H54 (cell line): ENCODE measurements at places on chromosomes 6 and 20.

- no peak for DNase-seq
Observed at GRCh38 chr6:53378208-53378607, 29.5 kb upstream of the ELOVL5 start.

DNA sequence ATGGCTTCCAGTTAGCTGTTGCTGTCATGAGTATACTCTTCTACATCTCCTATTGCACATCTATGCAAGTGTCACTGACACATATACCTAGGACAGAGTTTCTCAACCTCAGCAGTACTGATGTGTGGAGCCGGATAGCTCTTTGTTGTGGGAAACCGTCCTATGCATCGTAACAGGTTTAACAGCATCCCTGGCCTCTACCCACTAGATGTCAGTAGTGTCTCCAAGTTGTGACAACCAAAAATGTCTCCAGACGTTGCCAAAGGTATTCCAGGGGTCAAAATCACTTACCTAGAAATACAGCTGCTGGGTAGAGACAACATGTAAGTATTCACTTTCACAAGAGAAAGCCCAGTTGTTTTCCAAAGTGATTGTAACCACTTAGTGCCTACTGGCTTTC, 637.6 kb downstream of the RNF144B start:
- DNase-seq = no peak

DNA sequence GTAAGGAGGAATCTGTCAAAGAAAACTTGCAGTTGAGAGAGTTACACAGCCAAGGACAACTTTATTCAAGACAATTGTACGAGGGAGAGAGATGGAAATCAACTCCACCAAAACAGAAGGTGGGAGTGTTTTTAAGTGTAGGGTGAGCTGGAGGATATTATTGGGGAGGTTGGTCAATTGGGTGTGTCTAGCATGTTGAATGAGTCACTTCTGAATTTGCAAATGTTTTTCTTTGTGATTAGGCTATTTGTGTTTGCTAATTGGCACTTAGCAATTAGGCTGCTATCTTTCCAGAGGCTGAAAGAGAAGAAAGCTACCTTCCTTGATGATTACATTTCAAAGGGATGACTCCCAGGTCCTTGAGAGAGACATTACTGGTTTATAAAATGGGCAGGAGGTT, 441.1 kb downstream of the MEI4 start:
- no peak for DNase-seq

DNA sequence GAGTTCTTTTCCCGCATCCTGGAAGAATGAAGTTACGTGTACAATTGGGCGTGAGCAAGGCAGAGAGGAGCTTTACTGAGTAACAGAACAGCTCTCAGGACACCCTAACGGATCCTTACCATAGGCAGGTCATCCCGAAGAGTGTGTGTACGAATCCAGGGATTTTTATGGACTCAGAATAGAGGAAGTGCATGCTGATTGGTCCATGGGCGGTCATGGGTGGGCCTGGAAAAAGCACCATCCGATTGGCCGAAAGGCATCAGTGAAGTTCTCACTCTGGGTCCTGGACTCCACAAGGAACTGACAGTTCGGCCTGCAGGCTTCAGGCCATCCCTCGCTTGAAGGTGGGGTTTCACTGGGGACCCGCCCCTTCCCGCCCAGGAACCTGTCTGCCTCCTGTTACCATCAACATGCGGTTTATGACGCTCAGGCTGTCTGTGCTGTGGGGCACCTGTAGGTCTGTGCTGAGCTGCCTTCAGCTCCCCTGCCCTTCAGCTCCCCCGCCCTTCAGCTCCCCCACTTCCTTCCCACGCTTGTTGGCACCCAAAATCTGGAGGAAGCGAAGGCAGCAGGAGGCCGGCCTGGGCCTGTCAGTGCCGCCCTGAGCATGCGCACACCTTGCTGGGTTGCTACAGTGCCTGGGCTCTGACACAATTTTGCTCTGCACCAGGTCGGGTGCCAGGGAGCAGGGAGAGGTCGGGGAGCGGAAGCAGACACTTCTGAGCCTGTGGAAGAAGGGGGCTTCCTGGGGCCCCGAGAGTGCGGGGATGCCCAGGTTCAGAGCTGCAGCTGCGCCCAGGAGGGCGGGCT, 57.9 kb upstream of the MANEA start:
- DNase-seq = peak; percentile 3

DNA sequence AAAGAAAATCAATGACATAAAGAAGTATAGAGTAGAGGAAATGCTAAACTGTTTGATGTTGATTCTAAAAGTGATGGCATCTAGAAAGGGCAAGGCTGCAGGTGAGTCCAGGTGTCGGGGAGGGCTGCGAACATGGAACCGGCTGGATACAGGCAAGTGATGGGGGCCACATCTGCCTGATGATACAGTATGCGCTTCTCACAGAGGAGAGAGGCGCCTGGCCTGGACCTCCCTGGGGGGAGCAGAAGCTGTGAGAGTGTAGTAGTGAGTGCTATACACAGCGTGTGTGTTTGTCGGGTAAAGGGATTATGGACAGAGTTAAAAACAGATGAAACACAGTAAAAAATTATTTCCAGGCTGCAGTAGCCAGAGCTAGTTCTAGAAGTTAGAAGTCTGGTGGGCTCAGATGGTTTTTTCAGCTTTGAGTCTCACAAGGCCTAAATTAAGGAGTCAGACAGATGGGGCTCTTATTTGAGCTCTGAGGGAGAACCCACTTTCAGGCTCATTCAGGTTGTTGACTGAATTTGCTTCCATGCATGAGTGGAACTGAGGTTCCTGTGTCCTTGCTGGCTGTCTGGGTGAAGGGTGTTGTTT, 195.8 kb upstream of the ARG1 start:
- DNase-seq = no peak

- DNase-seq = no peak
Observed at GRCh38 chr20:9838378-9839295, at the start of gene PAK5. Gene PAK5 (minus strand): TSS chr20:9839076. CDS start chr20:9644328, 194,748 bp downstream.

GRCh38 chr20:59518881-59519706, 85.2 kb upstream of the PHACTR3 start:
- peak; percentile 72 for DNase-seq

DNA sequence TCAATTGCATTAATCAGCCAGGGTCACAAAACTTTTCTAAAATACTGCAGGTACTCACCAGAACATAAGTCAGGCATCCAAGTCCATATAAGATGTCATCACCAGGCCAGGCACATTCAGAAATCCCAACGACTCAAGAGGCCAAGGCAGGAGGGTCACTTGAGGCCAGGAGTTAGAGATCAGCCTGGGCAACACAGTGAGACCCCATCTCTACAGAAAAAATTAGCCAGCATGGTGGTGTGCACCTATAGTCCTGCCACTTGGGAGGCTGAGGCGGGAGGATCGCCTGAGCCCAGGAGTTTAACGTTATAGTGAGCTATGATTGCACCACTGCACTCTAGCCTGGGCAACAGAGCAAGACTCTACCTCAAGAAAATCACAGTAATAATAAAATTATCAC, 278.4 kb upstream of the PLN start:
- no peak for DNase-seq

DNA sequence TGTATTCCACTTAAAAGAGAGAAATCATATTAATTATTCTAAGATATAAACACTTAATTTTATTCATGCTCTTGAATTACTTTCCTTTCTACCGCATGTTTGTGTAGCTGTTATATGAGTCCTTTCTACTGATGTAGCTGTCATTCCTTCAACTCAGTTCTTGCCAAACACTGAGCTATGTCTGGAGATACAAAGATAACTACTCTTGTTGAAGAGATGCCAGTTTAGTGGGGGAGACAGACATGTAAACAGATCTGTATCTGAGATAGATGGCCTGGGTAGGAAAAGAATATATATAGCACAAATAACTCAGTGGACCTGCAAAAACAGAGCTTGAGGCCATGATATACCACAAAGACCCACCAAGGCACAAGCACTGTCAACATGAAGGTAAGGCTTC, 157.3 kb downstream of the BTBD9 start:
- DNase-seq = no peak

DNA sequence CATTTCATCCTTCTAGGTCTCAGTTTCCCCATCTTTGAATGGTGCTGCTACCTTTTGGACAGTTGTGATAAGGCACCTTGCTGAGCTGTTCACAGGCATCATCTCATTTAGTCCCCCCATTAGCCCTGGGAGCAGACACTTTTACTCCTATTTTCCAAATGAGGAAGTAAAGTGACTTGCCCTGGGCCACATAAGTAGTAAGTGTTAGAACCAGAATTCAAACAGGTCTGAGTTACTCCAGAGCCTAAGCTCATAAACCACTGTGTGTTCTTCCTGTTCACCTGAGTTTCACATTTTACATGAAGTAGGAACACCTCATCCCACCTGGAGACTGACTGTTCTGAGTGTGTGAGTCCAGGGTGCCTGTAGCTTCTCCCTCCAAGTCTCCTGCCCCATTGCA, 43.5 kb upstream of the EPB41L1 start:
- no peak for DNase-seq
